Foreskin keratinocyte (primary cell): ENCODE measurements at places on chromosomes 6 and 20.
A peak's percentile ranks its signal among the peaks of the same experiment; 100 is the strongest.

DNA sequence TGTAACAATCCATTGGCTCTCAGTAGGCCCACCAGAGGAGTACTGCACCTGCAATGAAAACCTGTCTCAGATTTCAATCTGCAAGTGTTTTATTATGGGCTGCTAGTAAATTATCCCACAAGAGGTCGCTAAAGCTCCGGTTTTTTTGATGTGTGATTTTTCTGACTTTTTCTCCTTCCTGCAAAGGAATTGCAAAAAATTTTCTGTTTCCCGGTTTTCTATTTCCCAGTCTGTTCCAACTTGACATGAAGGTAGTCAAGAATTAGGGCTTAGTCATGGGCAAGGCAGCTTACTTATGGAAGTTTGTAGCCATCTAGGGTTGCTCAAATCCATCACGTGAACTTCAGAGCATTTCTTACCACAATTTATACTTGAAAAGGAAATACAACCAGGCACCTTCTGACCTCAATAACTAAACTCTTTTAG, 38.5 kb upstream of the AHI1 start:
- DNase-seq: peak; percentile 59

GRCh38 chr6:146097586-146097985, 68.7 kb downstream of the GRM1 start:
- DNase-seq: no peak

GRCh38 chr6:154848580-154848979, 115.4 kb downstream of the SCAF8 start:
- no peak for DNase-seq

DNA sequence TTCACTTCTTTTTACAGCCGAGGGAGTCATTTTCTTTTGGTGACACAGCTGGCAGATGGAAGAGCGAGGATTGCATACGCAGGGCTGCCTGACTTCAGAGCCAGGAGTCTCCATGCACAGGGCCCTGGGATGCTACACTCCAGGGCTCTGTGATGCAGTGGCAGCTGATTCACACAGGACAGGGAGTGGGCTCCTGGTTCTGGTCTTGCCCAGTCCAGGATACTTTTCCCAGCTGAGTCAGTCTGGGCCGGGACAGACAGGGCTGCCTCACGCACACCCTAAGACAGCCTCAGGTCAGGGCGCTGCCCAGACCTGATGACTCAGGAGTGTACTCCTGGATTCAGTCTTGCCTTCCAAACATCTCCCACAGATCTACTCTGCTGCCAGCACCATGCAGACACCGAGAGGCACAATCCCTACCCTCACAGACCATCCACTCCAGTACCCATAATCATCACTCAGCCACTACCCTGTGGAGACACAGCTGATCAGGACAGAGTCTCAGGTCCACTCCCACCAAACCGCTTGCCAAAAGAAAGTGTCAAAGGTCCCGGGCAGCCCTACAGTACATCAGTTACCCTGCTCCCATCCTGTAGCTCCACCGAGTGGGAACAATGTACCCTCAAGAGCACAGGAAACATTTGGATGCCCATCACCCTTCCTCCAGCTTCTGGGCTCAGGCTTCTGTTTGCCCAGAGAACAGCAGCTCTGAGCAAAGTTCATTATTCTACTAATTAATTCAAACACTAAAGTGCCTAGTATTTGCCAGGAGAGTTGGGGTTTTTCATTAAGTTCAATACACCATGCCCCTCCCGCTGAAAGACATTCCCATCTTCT, 11.5 kb downstream of the SDC4 start:
- DNase-seq: peak; percentile 96

DNA sequence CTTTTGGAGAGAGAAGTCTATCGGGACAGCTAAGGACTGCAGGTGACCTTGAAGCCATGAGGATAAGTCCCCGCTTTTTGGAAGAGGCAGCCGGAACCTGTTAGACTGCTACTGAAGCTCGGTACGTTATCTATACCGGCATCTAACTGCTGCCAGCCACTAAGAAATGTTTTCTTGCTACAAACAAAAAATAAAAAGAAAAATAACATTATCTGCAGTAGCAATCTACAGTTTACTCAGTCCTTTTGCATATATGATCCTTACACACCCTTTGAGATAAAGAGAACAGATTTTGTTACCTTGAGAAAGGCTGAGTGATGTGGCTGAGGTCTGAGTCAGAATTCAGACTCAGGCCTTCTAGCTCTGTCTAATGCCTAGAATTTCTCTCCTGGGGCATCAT, 314.6 kb downstream of the CDH26 start:
- DNase-seq: no peak

DNA sequence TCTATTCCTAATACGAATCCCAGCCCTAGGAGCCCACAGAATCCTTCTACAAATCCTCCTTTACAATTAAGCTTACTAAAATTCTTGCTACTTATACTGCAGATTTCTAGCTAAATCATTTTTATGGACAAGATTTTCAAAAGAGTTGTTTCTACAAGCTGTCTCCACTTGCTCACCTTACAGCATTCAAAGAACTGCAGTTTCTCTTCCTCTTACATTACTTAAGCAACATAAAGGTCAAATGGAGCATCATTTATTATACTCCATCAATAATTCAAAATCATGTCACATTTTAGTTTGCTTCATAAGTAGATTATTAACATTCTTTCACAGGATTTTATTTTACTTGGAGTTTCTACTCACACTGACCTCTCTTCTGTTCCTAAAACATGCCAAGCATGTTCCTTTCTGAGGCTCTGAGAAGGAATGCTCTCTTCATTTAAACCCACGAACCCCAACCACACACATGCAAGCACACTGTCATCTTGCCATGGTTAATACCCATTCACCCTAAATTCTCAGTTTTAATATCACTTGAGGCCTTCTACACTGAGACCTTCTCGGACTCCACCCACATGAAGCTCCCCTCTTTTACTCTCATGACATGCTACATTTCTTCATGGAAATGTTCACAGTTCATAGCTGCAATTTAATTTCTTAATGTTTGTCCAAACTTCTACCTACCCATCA, 388.2 kb downstream of the TBC1D32 start:
- DNase-seq: no peak

DNA sequence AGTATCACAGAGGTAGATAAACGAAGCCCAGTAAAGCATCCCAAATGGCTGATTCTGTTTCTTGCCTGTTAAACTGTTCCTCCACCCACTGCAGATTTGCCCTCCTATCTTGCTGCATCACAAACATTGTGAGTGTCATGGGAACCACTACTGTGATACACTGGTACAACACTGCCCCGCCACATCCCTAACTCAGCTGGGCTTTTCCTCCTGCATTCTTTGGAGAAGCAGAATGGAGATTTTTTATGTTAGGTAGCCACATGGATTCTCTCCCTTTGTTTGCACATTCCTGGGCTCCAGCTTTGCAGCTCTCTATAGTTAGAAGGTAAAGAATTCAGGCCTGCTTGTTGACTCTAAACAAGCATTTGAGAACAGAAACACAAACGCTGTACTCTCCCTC, 234.1 kb downstream of the TMEM242 start:
- DNase-seq: peak; percentile 2

GRCh38 chr20:23126281-23127061, 40.3 kb upstream of the CD93 start:
- DNase-seq: no peak
